ENCODE measurements at places on chromosomes 3 and 15.

- no peak for DNase-seq
These were observed 5.3 kb downstream of the PLA2G4D start for GRCh38 chr15:42088801-42089640.

- no peak for DNase-seq
These were observed 170.1 kb upstream of the GBE1 start for GRCh38 chr3:81931265-81932251.

DNA sequence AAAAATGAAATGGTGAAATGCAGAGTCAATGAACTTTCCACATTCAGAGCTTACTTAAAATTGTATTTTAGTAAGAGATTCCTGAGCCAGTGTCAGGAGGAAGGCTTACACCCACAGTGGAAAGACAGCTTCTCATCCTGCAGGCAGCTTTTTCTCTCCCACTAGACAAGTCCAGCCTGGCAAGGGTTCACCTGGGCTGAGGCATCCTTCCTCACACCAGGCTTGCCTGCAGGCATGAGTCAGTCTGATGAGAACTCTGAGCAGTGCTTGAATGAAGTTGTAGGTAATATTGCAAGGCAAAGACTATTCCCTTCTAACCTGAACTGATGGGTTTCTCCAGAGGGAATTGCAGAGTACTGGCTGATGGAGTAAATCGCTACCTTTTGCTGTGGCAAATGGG lies 3.1 kb downstream of the CCR4 start:
- DNase-seq: no peak

GRCh38 chr15:44718180-44718926 lies 7.0 kb downstream of the B2M start:
- DNase-seq: no peak

DNA sequence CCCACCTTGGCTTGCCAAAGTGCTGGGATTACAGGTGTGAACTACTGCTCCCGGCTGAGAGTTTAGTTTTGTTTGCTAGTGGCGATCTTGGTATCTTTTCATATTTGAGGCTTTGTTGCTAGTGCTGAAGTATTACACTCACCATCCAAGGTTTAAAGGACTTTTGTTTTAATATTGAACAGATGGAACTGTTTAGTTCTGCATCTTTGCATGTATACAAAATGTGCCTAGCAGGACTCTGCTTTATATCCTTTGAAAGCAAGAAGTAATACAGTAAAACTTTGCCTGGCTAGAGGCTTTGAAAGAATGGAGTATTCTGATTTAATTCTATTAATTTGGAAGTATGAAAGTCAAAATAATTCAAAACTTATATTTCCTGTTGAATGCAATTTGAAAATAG lies 77.8 kb upstream of the CHRNB4 start:
- DNase-seq: no peak

DNA sequence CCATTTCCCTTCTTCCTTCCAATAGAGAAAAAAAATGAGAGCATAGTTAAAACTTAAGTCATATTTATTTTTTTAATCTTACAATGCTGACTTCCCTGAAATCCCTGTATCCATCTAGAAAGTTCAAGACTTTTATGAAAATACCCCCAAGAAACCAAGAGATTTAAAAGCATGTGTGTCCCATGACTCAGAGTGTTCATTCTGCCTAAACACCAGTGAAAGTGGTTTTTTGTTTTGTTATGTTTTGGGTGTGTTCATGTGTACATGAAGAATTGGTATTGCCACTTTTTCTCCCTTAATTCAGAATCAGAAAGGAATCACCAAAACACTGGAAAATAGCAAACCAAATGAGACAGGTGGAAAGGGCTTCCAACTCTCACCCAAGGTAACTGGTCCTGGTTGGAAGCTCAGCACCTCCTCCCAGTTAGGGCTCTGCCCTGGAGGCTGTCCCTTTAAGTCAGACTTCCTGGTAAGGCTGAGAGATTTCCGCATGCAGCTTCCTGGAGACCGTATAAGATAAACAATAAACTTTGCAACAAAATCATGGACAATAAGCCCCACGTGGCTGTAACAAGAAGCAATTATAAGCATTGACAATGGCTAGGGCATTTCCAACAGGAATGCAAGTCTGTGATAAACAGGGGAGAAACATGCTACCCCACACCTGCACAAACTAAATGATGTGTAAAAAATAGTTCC lies 121.9 kb upstream of the ARHGEF3 start:
- DNase-seq: no peak

GRCh38 chr3:155604126-155604525 lies 140.7 kb downstream of the PLCH1 start:
- DNase-seq: no peak

GRCh38 chr3:177379045-177379444 lies 181.8 kb upstream of the TBL1XR1 start:
- DNase-seq: no peak
